Lung (tissue), 17 donors: ENCODE measurements at places on chromosomes 7 and 10.

- no peaks in the 10 kb centered on the region for H3K27me3 ChIP-seq
- H3K4me3 ChIP-seq = peak overlapping the region; percentile 18
- H3K36me3 ChIP-seq = no peaks in the 10 kb centered on the region
- peaks cover 93% of the 10 kb centered on the region for H3K4me1 ChIP-seq
- peak; percentile 85 for DNase-seq
Measured at GRCh38 chr7:27124096-27124901, 6.3 kb downstream of the HOXA4 start.

GRCh38 chr10:60940446-60940845 is 3.5 kb downstream of the RHOBTB1 start:
- DNase-seq = no peak
- no peaks in the 10 kb centered on the region for H3K36me3 ChIP-seq
- H3K27ac ChIP-seq = no peak overlapping the region
- no peaks in the 10 kb centered on the region for H3K27me3 ChIP-seq

- no peaks in the 10 kb centered on the region for H3K36me3 ChIP-seq
- no peak for DNase-seq
- H3K27ac ChIP-seq = no peak overlapping the region
- H3K4me3 ChIP-seq = no peak overlapping the region
- no peaks in the 10 kb centered on the region for H3K27me3 ChIP-seq
Measured at GRCh38 chr7:39321909-39322498, 244.2 kb upstream of the YAE1 start.

DNA sequence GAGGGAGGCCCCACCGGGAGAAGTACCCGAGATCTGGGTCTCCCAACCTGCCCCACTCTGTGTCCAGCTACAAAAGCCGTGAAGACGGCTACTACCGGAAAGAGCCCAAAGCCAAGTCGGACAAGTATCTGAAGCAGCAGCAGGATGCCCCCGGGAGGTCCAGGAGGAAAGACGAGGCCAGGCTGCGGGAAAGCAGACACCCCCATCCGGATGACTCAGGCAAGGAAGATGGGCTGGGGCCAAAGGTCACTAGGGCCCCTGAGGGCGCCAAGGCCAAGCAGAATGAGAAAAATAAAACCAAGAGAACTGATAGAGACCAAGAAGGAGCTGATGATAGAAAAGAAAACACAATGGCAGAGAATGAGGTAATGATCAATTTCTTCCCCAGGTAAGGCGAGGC is 59.1 kb upstream of the PDCD4 start:
- DNase-seq = no peak
- H3K27me3 ChIP-seq = no peaks in the 10 kb centered on the region
- H3K36me3 ChIP-seq = no peaks in the 10 kb centered on the region
- no peak overlapping the region for H3K4me3 ChIP-seq
- H3K4me1 ChIP-seq = no peaks in the 10 kb centered on the region

DNA sequence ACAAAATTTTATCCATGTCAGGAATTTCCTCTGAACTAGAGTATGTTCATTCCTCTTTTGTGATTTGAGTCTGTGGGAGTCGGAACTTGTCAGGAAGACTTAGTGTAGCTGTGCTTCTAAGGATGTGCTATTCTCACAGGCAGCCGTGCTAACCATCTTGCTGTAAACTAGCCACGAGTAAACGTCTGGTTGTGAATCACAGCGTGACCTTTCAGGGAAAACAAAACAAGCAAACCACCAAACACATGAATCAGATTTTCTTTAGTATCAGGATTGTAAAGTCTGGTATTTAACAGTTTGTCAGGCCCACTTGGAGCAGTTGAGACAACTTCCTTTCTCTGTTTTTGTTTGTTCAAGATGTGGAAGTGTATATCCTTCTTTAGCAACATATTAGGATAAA is 32.0 kb downstream of the AUTS2 start:
- H3K27me3 ChIP-seq = no peaks in the 10 kb centered on the region
- H3K27ac ChIP-seq = no peak overlapping the region
- no peaks in the 10 kb centered on the region for H3K36me3 ChIP-seq
- peaks cover 7% of the 10 kb centered on the region for H3K4me1 ChIP-seq
